ENCODE measurements at places on chromosomes 5 and 9.

DNA sequence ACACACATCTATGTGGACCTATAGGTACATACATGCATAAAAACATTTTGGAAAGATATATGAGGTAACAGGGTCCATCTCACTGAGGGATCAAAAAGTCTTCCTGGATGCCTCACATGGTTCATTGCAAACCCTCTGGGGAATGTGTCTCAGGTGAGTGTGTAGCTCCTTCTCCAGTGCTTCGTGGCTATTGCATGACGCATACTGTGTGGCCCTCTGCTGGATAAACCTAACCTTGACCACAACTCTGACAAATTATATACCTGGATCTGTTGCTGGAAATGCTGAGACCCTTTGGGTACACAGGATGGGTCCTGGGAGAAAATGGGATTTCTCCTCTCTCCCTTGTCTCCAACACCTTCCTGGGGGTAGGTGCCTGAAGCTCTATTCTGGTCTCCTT lies 91.9 kb downstream of the JAKMIP2 start:
- no peak for DNase-seq

DNA sequence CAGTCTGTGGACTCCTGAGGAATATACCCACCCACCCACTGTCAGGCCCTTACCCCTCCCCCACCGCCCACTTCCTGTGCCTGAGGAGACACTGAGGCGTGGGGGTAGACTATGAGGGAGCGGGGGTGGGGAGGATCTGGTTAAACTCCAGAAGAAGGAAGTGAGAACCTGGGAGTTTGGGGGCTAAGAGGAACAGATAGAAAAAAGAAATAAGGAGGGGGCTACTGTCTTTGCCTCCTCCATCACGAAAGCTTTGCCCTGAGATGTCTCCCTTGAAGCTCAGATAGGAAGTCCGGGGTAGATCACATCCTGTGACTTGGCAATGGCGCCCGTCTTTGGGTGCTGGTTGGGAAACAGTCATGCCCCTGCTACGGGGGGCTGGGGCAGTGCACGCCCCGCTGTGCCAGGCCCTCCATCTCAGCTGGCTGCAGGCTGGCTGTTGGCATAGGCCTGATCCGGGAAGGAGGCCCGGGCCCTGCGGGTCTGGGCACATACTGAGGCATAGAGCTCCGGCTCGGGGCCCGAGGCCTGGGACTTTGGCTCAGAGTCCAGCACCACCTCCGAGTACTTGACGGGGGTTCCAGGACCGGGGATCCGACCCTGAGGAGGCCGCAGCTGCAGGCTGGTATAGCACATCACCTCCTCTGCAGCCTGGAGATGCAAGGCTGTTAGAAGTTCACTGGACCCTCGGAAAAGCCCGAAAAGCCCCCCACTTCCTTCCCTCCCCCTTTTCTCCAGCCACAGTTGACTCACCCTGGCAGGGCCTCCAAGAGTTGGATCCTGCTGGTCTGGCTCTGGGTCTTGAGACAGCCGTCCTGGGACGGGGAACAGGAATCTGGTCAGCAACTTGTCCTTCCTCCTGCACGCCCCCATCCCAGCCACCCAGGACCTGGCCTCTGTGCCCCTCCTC lies 1.0 kb downstream of the SIT1 start:
- DNase-seq = no peak

DNA sequence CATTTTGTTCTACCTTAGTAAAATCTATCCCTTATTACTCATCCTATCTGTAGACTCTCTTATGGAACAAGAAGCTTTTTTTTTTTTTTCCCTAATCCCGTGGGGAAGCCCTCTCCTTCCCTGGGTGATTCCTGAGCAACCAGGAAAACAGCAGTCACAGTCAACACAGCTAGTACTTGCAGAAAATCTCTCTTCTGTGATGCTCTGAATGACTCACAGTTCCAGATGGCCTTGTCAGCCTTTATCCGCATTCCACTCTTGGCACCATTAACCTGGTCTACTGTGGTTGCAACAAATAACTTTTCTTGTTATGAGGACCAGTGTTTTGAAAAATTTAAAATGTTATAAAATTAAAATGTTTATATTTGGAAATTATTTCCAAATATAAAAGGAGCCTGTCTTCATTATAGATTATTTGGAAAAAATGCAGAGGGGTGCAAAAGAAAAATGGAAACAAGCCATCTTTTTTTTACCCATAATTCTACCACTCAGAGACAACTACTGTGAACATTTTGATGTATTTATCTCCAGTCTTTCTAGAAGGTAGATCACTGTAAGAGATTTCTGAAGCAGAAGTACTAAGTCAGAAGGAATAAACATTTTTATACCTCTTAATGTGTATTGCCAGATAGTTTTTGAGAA lies 486.7 kb downstream of the RAB3C start:
- DNase-seq = no peak

- no peak for DNase-seq
Measured at GRCh38 chr9:126058591-126058990, 268.0 kb upstream of the MVB12B start.

GRCh38 chr5:123871373-123871772 lies 359.4 kb downstream of the CSNK1G3 start:
- DNase-seq = no peak

DNA sequence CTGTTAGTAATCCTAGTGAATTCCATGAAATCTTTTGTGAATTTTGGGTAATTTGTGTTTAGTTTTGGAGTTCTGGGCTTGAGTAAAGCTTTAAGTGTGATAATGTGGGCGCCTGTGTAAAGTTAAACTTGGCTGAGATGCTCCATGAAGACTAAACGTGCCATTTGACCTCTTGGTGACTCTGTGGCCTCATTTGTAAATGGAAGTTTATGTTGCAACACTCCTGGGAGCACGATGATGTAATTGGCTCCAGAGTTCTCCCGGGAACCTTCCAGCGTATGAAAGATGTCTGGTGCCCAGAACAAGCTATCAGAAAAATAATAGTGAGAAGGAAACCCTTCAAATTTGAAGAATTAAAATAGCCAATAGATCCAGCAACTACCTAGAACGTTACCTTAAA lies 981.2 kb downstream of the TLE4 start:
- DNase-seq = no peak

DNA sequence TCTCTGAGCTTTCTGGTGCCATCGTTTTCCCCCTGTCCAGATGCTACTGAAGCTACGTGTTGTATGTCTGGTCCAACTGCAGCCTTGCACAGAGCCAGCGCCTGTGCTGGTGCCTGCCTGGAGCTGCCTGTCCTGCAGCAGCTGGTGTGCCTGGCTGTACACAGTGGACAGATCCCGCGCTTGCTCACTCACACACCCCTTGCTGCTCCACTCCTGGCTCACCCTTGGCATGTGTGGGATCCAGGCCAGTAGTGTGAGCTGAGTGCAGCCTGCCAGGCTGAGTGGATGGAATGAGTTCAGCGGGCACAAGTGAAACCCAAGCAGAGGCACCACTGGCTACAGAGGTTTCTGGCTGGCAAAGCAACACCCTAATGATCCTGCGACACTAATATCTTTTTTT lies 40.4 kb downstream of the FER start:
- DNase-seq = no peak

GRCh38 chr9:27154908-27155307 lies 45.9 kb downstream of the TEK start:
- no peak for DNase-seq

GRCh38 chr5:143033535-143034250 lies 263.5 kb downstream of the ARHGAP26 start:
- no peak for DNase-seq

DNA sequence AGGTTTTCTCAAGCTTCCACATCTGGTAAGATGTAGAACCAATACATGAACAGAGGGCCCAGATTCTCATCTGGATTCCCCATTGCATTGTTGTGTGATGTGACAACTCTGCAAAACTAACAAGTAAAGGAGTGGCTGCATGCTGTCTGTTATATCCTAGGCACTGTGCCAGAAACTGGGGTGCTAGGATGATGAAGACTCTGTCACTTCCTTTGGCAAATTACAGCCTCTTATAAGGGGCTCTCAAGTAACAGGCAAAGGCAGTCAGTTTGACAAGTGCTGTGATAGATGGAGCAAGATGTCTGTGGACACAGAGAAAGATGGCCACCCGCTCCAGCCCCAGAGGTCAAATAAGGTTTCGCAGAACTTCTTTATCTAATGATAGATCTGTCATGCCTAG lies 115.7 kb downstream of the PAPPA start:
- DNase-seq = no peak

GRCh38 chr9:137279741-137280473 lies 2.4 kb downstream of the TOR4A start:
- no peak for DNase-seq

DNA sequence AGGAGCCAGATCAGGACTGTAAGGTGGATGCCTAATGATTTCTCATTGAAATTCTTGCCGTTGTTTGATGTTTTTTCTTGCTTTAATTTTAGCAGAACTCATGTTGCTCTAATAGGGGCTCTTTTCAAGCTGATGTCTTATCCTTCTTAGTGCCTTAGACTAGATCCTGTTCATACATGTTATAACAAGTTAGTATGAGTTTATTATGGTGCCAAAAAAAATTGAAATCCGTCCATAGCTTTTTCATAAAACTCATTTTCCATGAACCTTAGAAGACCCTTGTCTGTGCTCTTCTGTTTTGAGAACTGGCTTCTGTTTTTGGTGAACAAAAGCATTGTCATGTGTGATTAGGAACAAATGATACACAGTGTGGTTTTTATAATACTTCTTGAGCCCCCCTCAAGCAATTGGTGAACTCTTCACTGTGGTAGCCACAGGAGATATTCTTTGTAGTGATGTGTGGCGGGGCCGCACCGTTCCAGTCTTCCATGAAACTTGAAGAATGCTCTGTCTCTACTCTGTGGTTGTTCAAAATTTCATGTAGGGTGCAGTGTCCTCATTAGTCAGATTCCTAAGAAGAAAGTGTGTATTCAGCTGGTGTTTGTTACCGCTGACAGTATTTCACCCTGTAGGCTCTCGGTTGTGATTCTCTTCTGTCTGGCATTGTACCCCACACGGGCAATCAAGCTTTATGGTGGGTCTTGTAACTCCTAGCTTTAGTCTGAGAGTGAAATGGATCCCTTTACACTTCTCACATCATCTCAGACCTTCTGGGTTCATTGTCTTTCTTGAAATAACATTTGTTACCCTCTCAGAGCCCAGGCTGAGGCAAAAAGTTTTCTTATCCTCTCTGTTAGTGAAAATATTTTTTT lies 10.7 kb downstream of the OTULIN start:
- DNase-seq = no peak

- no peak for DNase-seq
Measured at GRCh38 chr5:43649256-43649655, 46.3 kb downstream of the NNT start.

DNA sequence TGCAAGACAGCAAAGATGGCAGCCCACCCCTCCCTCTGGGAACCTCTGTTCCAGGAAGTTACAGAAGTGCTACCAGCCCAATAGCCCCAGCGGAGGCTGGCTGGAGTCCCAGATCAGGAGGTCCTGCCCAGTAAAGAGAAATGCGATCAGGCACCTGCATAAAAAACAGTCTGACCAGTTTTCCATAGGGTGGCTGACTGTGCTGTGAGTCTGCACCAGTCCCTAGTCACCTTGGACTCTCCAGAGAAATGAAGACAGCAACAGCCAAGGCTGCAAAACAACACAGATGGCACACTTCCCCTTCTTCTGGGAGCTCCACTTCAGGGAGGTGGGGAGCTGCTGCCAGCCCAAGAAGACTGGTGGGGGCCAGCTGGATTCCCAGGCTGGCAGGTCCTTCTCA lies 265.5 kb upstream of the PCSK5 start:
- DNase-seq = no peak

- no peak for DNase-seq
Measured at GRCh38 chr5:168883281-168883741, 304.1 kb upstream of the PANK3 start.

DNA sequence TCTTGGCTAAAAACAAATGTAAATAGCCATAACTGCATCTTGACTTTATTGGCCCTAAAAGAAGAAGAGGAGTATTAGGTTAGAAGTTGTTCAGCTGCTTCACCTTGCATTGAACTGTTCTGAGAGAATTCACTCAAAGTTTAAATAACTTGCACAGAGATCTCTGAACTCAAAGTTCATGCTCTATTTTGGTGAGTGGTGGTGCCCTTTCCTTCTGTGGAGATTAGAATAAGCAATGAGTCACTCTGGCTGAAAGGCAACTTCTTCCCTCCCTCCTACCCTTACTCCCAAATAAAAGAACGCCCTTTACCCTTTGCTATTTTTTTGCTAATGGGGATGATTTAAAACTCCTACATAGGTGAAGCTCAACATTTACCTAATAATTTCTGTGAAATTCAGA lies 48.9 kb downstream of the ERMP1 start:
- DNase-seq = no peak

GRCh38 chr9:36056896-36057295 lies 20.2 kb downstream of the RECK start:
- no peak for DNase-seq

GRCh38 chr5:62627121-62627520 lies 48.5 kb downstream of the LRRC70 start:
- no peak for DNase-seq

DNA sequence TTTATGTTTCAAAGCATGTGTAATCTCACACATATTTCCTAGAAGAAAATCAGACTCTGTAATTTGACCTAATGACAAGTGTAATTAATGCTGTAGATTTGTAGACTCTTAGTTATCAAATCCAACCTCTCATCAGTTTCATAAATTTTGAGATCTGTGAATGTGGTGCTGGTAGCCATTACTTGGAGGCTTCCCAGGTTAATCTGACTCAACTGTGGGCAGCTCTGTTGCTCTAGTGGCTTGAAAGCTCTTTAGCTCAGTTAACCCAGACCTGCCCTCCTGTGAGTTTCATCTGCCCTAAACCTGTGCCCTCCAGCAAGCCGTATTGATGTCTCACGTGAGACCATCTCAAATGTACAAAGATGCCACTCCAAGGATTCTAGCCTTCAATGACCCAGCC lies 323.4 kb downstream of the FBXL7 start:
- DNase-seq = no peak

DNA sequence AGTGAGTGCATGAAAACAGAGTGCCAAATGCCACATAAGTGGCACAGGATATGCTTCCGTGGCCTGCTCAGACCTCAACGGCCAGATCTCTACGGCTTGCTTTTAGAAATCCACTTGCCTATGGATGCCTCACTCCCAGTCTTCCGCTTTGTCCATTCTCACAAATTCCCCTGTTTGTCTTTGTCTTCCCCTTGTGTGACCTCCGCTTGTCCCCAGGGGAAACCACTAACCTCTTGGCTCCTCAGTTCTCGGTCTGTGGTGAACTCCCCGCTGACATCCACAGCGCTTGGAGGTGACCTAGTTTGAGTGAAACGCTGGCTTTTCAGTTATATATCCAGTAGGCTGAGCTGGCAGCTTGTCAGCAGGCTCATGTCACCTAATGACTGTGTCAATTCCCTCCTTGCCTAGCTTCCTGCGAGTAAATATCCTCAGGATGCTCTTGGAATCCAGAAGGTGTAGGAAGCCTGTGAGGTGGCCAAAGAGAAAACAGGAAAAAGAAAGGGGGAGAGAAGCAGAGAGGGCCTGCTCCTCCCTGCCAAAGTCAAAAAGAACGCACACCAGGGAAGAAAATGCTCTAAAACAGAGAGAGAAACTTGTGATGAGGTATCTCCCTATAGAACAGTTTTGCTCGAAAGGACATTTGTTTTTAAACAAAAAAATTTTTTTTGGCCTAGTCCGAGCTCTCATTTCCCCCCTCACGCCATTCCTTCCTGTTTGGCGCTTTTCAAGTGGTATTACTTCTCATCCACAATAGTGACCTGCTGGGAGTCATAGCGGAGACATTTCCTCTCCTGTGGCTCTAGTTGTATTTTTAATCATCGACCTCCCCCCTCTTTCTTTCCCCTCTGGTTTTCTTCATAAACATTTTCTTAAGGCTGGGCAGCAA lies 101.6 kb upstream of the SPRY4 start:
- no peak for DNase-seq

Measured in NCI-H187 treated with DMSO at 0.1 percent for 48 hours (cell line).